ENCODE measurements at places on chromosomes 2 and 18. TPM values are rescaled to one million over a fixed set of nuclear protein-coding genes. Genes with fewer than 3 reads are reported as not detected.

ALPI gene
- not detected for total RNA-seq

GRCh38 chr18:55385770-55386169 lies 202.2 kb downstream of the TCF4 start:
- no peak for DNase-seq

DNA sequence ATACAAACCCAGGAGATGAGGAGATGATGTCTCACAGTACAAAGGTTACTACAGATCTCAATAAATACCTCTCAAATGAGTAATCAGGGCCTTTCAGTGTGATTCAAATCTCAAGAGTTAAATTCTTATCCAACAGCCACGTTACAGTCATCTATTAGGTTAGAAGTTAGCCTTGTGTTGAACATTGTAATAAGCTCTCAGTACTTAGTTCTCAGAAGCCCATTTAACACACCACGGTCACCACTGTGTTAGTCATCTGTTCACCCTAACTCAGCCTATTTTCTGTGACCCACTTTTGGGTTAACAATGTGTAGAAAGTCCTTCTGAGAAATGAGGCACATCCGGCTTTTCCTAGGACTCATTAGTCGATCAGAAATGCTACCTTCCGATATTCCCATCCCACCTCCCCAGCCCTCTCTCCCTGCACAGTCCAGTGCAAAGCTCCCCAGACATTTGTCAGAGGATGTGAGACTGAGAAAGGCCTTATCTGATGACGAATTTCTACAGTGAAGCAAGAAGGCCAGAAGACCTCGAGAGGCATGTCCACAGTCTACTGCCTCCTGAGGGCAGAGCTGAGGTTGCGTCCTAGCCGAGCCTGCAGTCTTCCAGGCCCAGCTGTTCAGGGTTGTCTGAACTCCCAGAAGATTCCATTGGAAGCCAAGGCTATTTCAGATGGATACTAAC lies 92.6 kb downstream of the ACTR2 start:
- no peak for DNase-seq

DNA sequence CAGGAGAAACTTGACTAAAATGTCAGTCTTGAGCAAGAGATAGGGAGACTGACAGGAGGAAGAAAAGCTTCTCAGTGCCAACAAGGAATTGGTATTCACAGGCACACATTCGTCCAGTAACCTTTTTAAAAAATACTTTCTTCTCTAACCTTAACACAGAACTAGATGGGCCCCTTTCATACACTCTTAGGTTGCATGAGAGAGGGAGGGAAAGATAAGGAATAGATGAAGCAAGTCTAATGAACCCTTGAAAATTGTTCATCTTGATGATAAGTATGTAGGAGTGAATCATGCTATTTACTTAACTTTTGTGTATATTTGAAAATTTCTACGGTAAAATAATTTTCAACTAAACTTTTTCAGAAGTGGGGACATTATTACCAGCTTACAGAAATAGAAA lies 42.0 kb upstream of the CCDC88A start:
- DNase-seq: no peak

GRCh38 chr2:213015387-213016165 lies 135.8 kb downstream of the IKZF2 start:
- no peak for DNase-seq

DNA sequence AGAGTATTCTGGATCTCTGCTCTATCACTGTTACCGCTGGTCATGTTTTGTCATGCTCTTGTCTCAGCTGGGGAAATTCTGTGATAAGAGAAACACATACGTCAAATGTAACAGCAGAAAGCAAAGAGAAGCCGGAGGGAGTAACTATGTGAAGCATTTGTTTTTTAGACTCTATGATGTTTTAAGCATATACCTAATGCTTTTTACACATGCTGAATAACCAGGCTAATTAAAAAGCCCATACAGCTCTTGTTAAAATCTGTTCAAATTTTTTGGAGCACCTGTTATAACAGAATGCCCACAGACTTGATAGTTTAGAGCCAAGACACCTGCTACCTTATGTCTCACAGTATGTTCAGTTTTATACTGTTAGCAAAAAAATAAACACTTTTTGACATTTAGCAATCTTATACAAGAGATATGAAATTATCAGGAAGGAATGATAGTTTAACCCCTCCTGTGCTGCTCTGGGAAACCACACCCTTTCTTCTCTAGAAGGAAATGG lies 92.3 kb upstream of the TANK start:
- DNase-seq: no peak

- no peak for DNase-seq
These were observed 80.8 kb upstream of the PPP1CB start for GRCh38 chr2:28670856-28671255.

Measured in sigmoid colon (tissue), 7 donors.